Naive thymus-derived CD4-positive, alpha-beta T cell (primary cell): ENCODE measurements at places on chromosomes 11 and 22. TPM values are rescaled to one million over a fixed set of nuclear protein-coding genes. Genes with fewer than 3 reads are reported as not detected.

C11orf21 gene
- polyA plus RNA-seq: 10.7 TPM

WBP2NL gene
- 0.43 TPM for polyA plus RNA-seq

BRSK2 gene
- not detected for polyA plus RNA-seq

KRTAP5-2 gene
- not detected for polyA plus RNA-seq

YWHAH gene
- polyA plus RNA-seq: 22.4 TPM

NNMT gene
- not detected for polyA plus RNA-seq

TMEM109 gene
- polyA plus RNA-seq: 208 TPM

UBASH3B gene
- polyA plus RNA-seq: 10.3 TPM

NFAM1 gene
- polyA plus RNA-seq: 0.06 TPM

- no peak for DNase-seq
Observed at GRCh38 chr11:68337399-68337835, 25.0 kb downstream of the LRP5 start.

DNA sequence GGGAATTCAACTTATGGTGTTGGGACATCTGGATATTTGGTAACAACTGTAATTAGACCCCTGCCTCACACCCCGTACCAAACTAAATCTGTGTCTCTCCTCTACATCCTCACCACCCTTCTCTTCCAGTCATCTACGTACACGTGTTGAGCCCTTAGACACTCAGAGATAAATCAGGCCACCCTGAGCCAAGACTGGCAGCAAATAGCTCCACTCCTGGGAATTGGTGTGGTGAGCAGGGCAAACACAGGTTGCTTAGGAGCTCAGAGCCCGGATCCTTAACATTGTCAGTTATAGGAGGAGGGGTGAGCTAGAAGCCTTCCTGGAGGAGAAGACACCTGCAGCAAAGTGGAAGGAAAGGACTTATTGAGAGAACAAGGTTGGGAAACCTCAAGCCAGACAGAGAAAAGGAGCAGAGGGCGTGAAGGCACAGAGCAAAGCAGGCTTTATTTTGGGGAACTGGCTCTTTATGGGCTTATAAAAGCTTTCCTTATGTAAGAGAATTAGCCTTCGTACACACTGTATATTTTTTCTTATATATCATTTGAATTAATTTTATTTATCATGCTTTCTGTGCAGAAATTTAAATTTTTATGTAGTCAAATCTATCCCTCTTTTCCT is 36.9 kb upstream of the KLHL35 start:
- DNase-seq: no peak

DNA sequence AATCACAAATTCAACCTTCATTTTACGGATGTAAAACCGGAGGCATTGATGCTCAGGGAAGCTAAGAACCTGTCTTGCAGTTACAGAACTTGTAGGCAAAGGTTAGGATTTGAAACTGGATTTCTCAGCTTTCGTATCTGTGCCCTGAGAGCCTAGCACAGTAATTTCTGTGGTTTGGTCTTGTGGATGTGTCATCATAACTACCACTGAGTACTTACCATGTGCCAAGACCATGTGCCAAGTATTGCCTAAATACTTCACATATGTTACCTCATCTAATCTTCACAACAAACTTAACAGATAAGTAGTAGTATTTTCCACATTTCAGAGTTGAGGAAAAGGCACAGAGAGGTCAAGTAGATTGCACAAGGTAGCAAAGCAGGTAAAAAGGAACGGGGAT is 140.7 kb downstream of the NXPE2 start:
- no peak for DNase-seq

GRCh38 chr11:103047837-103048236 is 44.1 kb downstream of the DCUN1D5 start:
- no peak for DNase-seq

GRCh38 chr11:34632105-34632791 is 11.4 kb downstream of the EHF start:
- no peak for DNase-seq

DNA sequence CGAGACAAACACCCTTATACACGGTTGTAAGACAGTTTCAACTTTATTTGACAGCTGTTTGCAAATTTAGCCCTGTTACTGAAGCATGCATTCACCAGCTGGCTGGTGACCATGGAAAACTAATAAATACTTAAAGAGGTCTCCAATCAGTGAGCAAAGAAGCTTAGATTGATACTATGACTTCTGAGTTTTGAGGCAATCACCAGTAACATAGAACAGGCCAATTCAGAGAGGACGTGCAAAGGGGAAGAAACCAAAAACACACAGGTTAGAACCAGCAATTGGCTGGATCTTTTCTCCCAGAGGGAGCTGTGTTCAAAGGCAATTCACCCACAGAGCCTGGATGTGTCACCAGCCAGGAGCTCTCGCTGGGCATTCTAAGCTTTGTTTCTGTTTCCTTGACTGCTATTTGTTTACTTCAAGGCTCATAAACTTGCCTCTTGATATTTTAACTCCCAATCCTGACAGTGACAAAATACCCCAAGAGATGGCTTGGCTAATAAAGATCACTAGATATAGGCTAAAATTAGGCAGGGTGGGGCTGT is 113.6 kb upstream of the MTMR2 start:
- DNase-seq: no peak

- DNase-seq: no peak
Observed at GRCh38 chr11:69439127-69439526, 42.3 kb upstream of the LINC01488 start.

DNA sequence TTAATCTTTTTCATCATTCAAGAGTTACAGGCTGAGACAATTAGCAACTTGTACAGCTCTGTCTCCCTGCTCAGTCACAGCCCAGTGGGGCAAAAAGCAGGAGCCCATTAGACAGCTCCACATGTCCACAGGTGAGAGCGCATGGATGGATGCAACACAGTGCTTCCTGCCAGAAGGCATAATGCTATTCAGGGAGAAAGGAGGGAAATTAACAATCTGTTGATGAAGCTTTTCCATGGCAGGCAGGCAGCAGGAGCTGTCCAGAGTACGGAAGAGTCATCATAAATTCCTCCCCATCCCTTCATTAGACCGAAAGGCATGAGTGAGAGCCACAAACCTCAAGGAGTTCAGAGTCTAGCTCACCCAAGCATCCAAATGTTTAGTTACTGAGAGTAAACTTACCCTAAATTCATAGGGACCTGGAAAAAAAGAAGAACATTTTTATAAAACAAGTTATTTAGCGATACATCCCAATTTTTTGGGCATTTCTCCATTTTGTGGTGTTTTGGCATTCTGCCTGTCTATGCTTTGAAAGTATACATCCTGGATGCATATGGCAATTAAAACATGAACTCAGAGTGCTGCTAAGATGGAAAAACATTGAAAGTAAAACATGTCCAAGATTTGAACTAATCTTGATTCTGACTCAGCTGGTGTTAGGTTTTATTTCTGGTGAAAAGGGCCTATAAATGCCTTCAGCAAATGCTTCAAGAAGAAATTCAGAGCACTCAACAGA is 428.1 kb downstream of the OPCML start:
- no peak for DNase-seq

- DNase-seq: no peak
Observed at GRCh38 chr11:120334332-120334731, 1.9 kb upstream of the ARHGEF12 start.

DNA sequence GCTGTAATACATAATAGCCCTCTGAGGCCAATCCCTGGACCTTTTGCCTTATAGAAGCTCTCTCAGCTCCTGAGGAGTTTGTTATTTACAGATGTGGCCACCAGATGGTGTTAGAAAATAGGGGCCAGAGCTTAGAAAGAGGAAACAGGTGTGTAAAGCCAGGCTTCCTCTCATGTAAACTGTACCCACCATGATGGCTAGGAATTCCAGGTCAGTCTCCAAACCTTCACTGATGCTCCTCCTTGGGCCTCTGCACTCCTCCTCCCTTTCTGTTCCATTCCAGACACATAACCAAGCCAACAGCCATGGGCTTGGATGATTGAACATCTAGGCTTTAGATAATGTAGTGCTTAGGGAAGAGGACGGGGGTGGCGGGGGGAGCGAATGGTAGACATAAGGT is 39.7 kb downstream of the USP35 start:
- DNase-seq: no peak

- DNase-seq: no peak
Observed at GRCh38 chr11:91158297-91158696, 935.4 kb upstream of the CHORDC1 start.

DNA sequence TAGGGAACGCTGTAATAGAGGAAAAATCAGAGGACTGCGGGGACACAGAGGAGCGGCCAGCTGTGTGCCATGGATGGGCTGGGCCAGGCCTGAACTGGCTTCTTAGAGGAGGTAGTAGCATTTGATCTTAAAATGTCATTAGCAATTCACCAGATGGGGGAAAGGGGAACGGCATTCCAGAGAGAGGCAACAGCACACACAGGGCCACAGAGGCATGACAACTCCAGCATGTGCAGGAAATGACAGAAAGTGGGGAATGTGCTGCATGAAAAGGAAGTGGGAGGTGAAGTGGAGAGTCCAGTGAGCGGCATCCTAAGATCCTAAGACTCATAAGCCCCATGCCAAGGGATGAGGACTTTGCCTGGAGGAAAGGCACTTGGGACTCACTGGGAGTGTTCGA is 69.0 kb downstream of the UBASH3B start:
- no peak for DNase-seq

DNA sequence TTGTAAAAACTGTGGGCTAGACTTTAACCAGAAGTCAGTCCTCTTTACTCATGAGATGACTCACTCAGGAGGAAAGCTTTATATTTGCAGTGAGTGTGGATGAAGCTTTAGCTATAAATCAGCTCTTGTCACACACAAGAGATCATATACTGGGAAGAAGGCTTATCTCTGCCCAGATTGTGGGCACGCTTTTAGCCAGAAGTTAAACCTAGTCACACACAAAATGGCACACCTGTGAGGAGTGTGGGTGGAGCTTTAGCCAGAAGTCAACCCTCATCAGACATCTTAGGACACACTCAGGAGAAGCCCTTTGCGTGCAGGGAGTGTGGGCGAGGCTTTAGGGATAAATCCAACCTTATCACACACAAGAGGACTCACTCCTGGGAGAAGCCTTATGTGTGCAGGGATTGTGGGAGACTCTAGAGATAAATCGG is 706.9 kb upstream of the LUZP2 start:
- no peak for DNase-seq

GRCh38 chr11:64656862-64657261 is 65.8 kb downstream of the SLC22A12 start:
- no peak for DNase-seq

DNA sequence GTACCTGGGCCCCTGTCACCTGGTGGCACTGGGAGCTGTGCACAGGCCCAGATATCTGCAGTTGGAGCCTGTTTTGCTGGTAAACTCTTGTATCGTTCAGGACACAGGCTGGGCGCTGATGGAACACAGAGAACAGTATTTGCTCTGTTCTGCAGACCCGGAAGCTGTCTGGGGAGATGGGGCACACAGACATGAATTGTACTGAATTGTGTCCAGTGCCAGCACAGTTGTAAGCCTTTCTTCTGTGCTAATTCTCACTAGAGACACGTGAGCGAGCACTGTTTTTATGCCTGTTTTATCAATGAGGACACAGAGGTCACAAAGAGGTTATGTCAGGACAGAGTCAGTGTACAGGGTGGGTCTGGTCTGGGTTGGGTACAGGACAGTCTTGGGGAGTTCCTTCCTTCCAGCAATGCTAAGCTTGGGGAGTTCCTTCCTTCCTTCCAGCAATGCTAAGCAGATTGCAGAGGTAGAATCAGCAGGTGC is 24.4 kb upstream of the ACR start:
- DNase-seq: no peak

DNA sequence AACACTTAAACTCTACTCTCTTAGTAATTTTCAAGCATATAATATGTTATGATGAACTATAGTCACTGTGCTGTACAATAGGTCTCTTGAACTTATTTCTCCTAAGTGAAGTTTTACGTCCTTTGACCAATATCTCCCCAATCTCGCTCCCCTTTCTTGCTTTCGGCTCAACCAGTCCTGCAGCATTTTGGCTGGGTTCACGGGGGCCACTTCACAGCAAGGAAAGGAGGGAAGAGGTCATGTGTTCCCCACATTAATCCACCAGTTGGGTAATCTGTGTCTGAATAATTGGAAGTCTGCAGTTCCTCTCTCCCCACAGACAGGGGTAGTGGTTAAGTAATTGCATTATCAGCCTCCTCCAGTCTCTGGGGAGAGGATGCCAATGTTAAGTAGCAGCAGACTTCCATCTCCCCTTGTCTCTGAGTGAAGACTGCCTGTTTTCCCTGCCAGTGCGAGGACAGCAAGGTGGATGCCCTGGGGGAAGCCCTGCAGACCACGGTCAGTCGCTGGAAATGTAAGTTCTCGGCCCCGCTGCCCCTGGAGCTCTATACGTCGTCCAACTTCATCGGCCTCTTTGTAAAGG is 59.2 kb upstream of the CRTAM start:
- no peak for DNase-seq

- no peak for DNase-seq
Observed at GRCh38 chr11:20388096-20389055, 860 bp downstream of the PRMT3 start.

- no peak for DNase-seq
Observed at GRCh38 chr11:2097356-2097997, 41.7 kb downstream of the IGF2 start.

DNA sequence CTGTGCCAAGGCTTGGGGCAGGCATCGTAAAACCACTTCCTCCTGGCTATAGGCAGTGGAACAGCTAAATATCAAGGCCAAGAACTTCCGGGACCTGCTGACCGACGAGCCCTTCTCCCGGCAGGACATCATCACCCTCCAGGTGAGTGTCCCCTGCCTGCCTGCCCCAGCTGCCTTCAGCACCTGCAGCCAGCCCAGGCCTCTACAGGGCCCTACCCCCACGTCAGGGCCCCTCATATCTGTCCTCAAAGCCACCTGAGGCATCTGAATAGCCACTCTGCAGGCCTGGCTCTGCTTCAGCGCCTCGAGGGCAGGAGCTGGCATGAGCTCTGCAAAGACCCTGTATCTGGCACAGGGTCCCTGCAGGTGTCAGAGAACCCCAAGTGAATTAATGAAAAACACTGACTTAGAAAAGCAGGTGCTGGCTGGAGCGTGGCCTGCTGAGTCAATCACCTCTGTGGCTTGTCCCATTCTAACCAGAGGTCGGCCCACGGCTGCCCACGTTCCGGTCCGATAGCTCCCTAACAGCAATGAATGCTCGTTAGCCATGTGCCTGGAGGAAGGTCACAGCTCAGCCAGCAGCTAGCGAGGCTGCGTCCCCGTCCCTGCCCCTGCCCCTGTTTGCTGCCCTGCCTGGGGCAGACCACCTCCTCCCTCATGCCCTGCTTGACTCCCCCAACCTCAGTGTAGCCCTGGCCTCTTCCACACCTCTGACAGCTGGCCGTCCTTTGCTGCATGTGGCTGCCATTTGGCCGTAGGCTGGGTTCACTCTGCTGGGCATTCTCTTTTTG is 16.8 kb downstream of the PPIL2 start:
- DNase-seq: no peak

DNA sequence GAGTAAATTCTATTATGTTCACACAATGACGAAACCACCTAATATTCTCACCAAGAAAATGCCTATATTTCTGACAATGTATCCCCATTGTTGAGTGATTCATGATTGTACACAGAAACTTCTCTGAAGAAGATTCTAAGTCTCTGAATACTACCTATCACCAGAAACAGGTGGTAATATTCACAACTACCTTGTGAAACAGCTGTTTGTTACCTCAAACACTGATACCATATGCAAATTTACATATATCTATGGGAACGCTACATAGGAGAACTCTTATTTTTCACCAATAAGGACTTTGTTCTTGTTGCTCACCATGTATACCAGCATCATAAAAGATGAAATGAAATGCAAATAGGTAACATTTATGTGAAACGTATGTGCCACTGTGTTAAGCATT is 59.3 kb downstream of the PDGFD start:
- no peak for DNase-seq
